ENCODE measurements at places on chromosomes 1 and 21. TPM values are rescaled to one million over a fixed set of nuclear protein-coding genes. Genes with fewer than 3 reads are reported as not detected.

GRCh38 chr1:35882586-35882944 is 444 bp upstream of the AGO1 start:
- DNase-seq = no peak

DNA sequence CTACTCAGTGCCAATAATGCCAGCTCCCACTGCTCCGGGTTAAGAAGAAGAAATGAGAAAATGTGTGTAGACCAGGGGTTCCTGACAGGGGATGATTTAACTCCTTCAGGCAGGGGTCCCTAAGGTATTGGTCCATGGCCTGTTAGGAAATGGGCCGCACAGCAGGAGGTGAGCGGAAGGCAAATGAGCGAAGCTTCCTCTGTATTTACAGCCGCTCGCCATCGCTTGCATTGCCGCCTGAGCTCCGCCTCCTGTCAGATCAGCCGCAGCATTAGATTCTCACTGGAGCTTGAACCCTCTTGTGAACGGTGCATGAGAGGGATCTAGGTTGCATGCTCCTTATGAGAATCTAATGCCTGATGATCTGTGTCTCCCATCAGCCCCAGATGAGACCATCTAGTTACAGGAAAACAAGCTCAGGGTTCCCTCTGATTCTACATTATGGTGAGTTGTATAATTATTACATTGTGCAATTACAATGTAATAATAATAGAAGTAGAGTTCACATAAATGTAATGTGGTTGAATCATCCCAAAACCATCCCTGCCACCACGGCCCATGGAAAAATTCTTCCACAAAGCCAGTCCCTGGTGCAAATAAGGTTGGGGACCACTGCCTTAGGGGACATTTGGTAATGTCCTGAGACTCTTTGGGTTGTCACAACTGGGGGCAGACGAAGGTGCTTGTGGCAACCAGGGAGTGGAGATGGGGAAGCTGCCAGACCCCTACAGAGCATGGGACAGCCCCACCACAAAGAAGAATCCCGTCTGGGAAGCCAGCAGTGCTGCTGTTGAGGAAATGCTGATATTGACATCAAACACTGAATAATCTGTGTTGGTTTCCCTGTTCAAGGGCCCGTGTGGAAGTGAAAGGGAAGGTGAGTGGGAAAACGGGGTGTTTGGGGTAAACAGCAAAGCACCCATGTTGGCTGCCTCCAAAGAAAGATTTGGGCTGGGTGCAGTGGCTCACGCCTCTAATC is 60.8 kb downstream of the DHRS3 start:
- DNase-seq = no peak

DNA sequence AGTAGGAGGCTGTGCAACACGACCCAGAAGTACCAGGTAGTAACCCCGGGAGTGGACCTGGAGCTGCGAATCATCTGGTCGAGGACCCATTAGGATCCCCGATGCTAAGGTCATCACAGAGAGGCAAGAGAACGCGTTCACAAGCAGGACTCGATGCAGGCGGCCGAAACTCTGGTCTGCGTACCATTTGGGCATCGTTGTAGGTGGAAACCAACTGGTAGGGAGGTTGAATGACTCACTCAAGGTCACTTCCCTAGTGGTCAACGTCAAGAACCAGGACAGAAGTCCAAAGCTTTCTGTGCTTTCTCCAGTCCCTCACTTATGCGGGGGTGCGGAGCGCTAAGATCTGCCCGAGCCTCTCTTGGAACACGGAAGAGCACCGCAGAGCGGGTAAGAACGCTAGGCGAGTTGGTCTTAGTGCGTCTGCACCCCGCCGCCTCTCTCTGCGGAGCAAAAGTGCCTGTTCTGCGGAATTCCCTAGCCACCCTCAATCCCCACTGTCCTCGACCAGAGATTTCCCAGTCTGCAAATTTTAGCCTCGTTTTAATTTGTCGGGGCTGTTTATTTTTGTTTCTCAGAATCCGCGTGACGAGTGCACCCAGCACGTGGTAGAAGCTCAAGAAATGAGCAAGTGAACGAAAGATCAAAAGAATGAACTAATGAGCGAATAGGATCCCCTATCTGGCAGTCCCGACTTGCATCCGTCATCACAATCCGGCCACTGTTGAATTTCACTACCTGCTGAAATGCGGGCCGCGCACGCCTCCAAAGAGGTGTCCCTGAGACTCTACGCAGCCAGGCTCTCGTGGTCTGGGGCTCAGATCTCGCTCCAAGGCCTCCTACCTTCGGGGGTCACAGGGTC is 12.2 kb downstream of the HLX start:
- DNase-seq = no peak

GRCh38 chr21:41932576-41933312 is 21.1 kb downstream of the C2CD2 start:
- no peak for DNase-seq

DNA sequence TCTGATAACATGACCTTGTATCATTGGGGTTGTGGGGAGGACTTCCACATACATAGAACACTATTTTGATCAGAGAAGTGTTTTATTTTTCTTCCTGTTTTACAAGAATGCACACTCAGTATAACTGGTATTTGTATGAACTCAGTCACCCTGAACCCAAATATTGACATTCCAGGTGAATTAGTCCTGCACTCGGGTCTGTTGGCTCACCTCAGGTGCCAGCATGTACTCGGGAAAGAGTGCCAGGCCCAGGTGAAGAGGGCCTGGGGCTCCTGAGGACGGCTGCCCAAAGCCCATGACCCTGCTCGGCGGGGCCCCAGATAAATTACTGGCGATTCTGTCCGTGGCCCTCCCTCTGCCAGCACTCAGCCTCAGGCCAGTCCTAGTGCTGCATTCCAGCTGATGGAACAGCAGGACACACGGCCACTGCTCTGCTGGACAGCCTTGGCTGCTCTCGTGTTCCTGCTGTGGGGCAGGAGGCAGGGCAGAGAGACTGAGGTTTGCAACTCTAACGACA is 75.4 kb upstream of the TMPRSS2 start:
- DNase-seq = no peak

GRCh38 chr1:87763483-87763882 is 434.8 kb downstream of the LMO4 start:
- DNase-seq = no peak

GRCh38 chr21:36701756-36702621 is 3.1 kb downstream of the SIM2 start:
- no peak for DNase-seq

DNA sequence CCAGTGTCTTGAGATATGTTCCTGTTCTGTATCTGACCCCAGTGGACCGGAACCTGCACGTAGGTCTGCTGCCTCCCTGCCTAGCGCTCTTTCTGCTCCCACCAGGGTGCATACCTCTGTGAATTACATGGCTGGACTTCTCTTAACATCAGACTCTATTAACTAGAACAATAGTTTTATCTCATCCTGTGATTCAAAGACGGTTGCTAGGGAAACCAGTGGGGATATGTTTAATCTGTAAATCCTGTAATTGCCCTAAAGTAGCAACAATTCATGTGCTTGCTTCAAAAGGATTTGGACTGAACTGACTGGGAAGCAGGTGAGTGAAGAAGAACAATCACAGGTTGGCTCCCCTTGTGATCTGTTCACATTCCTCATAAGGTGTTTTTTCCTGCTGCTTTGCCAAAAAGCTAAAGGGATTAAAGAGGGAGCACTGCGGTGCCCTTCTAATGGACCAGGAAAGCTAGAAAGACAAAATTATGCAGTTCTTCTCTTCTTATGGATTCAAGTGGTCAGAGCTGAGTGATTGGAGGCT is 52.7 kb upstream of the DIRAS3 start:
- DNase-seq = no peak

DNA sequence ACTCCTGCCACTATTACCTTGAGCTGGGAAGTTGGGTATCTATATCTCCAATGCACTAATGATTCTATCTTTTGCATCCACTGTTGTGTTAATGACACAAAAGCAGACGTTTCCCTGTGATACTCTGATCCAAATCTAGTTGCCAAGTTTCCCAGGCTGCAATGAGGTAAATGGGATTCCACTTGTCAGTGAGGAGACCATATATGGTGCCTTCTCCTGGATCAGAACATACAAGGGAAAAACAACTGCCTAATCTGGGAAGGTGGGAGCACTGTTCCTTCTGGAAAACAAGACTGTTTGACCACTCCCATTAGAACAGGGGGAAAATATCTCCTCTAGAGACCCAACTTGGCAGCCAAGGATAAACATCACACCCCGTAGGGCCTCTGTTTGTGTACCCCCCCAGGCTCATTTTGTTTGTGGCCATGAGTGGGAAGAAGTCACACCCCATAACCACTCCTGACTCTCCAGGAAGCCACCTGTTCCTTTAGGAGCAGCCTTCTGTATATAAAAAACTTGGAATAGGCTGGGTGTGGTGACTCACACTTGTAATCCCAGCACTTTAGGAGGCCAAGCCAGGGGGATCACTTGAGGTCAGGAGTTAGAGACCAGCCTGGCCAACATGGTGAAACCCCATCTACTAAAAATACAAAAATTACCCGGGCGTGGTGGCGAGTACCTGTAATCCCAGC is 28.5 kb upstream of the SLC6A9 start:
- DNase-seq = no peak

GRCh38 chr1:24996983-24997893 is 67.2 kb upstream of the RUNX3 start:
- no peak for DNase-seq

- no peak for DNase-seq
Observed at GRCh38 chr21:32525282-32525681, 60.0 kb downstream of the TCP10L start.

GRCh38 chr1:178407215-178407614 is 89.5 kb downstream of the CLEC20A start:
- no peak for DNase-seq

GRCh38 chr1:18112611-18113010 is 5.0 kb downstream of the IGSF21 start:
- no peak for DNase-seq

- no peak for DNase-seq
Observed at GRCh38 chr1:168966217-168966616, 140.3 kb upstream of the ATP1B1 start.

DNA sequence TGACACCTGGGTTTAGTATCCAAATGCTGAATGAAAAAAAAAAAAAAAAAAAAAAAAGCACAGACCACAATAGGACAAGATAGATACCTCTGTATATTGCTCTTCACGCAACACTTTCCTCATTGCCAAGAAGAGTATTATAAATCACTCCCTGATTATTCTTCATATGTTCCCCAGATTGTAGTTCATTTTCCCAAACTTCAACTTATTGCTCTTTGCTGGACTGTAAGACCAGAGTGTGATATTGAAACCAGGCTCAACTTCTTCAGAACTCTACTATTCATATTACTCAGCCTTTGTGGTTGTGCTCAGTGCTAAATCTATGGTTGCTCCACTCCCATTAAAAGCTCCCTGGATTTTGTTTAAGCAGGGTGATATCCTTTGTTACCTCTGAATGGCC is 180.4 kb downstream of the NTMT2 start:
- no peak for DNase-seq

- no peak for DNase-seq
Observed at GRCh38 chr1:196875935-196876334, 11.9 kb upstream of the CFHR4 start.

DNA sequence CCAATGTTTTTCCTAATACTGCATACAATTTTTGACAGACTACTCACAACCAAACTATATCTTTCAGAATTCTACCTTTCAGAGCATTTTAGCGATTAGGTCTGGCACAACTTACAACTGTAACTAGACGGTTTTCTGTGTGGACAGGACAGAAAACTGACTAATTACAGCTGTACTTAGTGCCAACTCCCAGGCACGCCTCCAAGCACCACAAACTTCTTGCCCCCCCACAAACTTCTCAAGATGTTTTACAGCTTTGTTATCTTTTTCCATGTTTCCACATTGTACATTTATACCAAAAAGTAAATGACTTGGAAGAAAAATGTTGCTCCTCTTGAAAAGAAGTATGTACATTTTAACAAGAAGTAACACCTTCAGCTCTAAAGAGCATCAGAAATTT is 13.8 kb downstream of the LYST start:
- DNase-seq = no peak

GRCh38 chr1:171654942-171655745 is 2.7 kb upstream of the MYOC start:
- peak; percentile 54 for DNase-seq

- no peak for DNase-seq
Observed at GRCh38 chr1:84582802-84583587, 8.8 kb upstream of the CTBS start.

- DNase-seq = no peak
Observed at GRCh38 chr1:15762546-15762945, 4.0 kb downstream of the FBLIM1 start.

DNA sequence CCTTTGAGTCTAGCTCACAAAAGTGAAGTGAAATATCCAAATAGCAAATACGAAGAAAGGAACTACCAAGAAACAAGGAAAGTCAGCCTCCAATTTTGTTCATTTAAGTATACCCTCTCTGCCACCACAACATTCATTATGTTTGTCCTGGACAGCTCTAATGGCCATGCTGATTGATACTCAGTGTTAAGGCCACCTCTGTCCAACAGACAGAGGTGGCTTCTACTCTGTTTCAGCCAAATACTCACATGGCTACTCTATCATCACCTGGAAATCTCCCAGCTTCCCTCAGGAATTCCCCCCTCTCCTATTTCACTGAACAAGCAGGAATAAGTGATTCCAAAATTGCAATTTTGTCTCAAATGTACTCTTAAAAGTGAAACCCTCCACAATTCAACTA is 10.7 kb downstream of the APP start:
- no peak for DNase-seq

DNA sequence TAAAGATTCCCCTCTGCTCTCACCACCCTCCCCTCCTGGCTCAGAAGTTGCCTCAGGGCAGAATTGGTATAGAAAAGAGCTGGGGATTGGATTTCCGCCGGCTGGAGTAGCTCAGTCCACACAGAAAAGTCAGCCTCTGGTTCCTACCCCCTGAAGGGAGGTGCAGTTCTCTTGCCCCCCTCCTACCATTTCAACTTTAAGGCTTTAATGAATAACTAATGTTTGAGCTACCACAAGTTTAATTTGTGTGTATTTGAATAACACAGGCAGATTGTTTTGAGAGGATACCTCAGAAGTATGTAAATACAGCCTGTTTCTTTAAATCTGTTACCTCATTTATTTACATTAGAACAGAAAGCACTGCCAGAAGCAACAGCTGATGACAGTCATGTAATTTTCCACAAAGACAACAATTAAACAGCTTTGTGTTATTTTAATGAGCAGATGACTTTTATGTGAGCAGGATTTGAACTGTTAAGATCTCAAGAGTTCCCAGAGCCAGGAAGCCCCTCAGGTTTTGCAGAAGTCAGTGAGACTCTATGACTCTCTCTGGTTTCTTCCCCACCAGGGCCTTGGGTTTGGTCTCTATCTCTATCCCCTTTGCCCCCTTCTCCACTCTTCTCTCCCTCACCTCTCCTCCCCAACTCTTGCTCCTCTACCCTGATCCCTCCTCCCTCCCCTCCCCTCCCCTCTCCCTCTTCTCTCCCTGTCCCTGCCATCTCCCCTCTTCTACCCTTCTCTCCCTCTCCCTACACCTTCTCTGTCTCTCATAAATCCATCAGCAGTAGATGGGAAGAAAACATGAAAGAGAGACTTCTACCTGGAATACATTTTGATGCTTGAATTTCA is 26.3 kb downstream of the DUSP10 start:
- no peak for DNase-seq

Gene PTPRC
- 516 TPM for total RNA-seq

Gene GUCA2A
- total RNA-seq = not detected

Gene EVA1B
- total RNA-seq = 10.9 TPM

Gene NCMAP
- not detected for total RNA-seq

Gene C4BPA
- total RNA-seq = not detected

Gene RRAGC
- 13.4 TPM for total RNA-seq

Gene MTFR1L
- total RNA-seq = 29.3 TPM

Gene RIT1
- total RNA-seq = 22.3 TPM

Gene HTR6
- not detected for total RNA-seq

Gene AMPD1
- not detected for total RNA-seq

Gene LCA5L
- not detected for total RNA-seq

Gene CYP2J2
- 0.54 TPM for total RNA-seq
